HT-29 (cell line): ENCODE measurements at places on chromosomes 1 and 21. TPM values are rescaled to one million over a fixed set of nuclear protein-coding genes. Genes with fewer than 3 reads are reported as not detected.

DNA sequence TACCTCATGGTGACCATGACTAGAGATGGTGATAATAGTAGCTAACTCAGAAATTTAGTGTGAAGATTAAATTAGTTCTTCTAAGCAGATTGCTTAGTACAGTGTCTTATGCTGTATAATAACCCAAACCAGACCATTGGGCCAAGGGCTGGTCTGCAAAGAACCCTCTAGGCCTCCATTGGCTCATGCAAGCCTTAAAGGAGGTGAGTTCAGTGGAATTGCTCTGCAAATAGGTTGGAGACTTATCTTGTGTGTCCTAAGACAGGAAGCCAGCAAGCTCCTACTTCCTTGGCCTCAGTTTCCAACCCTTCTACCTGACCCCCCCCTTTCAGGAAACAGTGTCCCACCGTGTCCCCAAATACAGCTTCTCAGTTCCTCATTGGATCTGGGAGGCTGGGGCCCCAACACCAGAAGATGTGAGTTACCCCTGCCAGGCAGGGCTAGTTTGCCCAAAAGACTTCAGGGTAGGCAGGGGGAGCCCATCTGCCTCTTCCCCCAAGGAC lies 1.9 kb upstream of the MEF2D start:
- DNase-seq: no peak

DNA sequence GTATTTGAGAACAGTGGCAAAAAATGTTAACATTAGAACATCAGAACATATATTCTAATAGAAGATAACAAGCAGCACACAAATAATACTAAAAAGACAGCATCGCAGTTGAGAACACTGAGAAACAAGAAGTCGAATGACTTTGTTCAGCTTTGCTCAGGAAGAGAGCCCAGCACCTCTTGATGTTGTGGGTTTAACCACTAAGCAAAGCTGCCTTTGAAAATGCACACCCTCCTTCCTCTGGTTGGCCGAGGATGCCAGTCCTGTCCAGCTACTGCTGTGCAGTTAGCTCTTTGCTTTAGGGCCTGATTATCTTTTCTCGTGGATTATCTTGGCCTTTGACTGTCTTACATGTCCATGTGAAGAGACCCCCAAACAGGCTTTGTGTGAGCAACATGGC lies 60.5 kb downstream of the SPATA46 start:
- no peak for DNase-seq

DNA sequence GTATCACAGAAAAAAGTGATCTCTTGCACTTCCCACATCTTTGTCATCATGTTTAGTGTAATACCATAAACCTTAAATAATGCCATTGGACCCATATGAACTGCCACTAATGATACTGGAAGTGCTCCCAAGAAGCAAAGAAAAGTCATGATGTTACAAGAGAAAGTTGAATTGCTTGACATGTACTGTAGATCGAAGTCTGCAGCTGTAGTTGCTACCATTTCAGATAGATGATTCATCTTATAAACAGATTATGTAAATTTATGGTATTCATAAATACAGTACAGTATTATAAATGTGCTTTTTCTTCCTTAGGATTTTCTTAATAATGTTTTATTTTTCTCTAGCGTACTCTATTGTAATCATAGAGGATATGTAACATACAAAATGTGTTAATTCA lies 30.1 kb upstream of the LAMC2 start:
- no peak for DNase-seq

Gene LRRC53
- 0.05 TPM in 1 of 2 replicates, not detected in the other for total RNA-seq

Gene PPIAL4G
- not detected in 2 replicates for total RNA-seq

Gene LCE1F
- not detected in 2 replicates for total RNA-seq

Gene TSTD1
- 121 and 139 TPM in 2 replicates for total RNA-seq

Gene FAM177B
- total RNA-seq: 2.8 TPM in 1 of 2 replicates, not detected in the other
